ENCODE measurements at places on chromosomes 5 and 9. TPM values are rescaled to one million over a fixed set of nuclear protein-coding genes. Genes with fewer than 3 reads are reported as not detected.

The NR2F1 gene
- 12.8 TPM for total RNA-seq

GRCh38 chr9:108125625-108126024 lies 636.1 kb upstream of the KLF4 start:
- no peak for DNase-seq

The PPP3R2 gene
- not detected for total RNA-seq

- no peak for DNase-seq
Observed at GRCh38 chr9:93591301-93592007, 15.1 kb downstream of the PHF2 start.

The MCC gene
- 16.7 TPM for total RNA-seq

DNA sequence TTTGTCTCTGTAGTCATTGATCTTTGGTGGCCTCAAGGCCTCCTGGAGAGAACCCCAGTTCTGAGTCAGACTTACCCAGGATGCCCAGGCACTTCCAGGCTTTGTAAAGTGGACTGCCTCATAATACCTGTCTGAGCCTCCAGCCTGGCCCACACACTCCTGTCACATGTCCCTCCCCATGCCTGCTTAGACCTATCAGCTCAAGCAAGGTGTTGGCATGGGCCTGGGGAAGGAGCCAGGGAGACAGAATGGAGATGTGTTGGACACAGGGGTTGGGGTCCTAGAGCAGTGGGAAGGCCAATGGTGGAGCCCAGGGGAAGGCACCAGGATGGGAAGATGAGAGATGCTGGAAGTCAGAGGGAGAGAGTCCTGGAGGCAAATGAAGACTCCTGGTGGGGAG lies 136.2 kb downstream of the CFAP90 start:
- DNase-seq = no peak

GRCh38 chr9:3541206-3541605 lies 15.4 kb upstream of the RFX3 start:
- DNase-seq = no peak

The OSMR gene
- 46.7 TPM for total RNA-seq

DNA sequence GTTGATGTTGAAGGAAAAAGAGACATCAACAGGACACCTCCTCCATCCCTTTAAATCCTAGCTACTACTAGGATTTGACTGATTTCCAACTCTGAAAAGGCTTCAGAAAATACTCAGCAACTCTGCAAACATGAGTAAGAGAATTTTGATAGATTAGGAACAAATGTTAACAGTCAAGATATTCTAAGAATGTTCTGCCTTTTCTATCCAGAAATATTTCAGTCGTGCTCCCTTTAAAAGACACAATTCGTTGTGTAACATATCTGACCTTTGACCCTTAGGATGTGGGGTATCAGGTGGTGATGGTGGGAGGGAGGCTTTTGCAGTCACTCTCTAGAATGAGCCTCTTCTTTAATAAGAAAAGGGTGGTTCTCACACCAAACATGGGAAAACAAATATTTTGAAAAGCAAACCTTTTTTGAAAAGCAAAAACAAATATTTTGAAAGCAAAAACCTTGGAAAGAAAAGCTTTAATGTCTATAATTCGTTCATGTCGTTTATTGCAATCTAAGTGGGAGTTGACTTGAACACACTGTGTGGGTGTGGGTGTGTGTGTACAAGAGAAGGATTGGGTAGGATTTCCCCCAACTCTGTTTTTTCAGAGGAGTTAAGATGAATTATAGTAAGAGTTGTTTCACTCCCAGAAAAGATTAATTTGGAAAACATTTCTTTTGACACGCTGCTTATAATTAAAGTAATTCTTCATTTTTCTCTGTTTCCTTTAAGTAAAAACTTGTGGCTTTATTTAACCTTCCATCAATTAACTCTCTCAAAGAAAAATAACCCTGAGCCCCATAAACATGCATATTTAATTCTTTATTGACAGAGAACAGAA lies 152.8 kb downstream of the TMEM167A start:
- no peak for DNase-seq

GRCh38 chr9:78856144-78856543 lies 559.2 kb downstream of the PSAT1 start:
- no peak for DNase-seq

GRCh38 chr9:137899551-137900360 lies 22.2 kb downstream of the CACNA1B start:
- DNase-seq = no peak

DNA sequence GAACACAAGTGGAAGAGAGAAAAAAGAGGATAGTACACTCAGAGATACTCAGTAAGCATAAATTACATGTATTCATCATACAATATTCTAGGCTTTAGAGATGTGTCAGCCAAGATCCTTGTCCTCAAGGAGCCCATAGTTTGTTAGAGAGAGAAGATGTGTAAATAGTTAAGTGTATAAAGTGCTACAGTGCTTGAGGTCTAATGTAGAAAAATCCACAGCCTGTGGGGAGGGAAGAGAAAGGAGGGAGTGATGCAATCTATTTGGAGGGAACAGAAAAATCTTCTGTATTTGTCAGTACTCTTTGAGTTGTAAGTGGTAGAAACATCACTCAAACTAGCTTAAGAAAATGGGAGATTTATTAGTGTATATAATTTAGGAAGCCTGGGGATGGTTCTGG lies 81.9 kb downstream of the PALM2AKAP2 start:
- DNase-seq = no peak

DNA sequence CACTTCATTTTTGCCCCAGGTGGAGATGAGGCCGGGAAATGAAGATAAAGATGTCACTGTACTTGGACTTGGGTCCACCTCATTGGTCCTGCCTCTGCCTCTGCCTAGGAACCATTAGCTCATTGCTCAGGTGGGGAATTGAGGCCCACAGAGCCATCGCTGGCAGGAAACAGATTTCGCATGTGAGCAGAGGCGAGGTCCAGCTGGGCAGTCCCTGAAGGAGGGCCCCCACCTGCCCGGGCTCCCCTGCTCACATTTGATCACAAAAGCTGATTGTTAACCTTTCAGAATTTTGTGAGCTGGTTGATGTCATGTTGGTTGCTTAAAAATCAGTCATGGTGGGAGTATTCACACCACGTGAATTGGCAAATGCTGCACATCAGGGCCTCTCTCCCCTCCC lies 273.8 kb upstream of the MVB12B start:
- DNase-seq = no peak

DNA sequence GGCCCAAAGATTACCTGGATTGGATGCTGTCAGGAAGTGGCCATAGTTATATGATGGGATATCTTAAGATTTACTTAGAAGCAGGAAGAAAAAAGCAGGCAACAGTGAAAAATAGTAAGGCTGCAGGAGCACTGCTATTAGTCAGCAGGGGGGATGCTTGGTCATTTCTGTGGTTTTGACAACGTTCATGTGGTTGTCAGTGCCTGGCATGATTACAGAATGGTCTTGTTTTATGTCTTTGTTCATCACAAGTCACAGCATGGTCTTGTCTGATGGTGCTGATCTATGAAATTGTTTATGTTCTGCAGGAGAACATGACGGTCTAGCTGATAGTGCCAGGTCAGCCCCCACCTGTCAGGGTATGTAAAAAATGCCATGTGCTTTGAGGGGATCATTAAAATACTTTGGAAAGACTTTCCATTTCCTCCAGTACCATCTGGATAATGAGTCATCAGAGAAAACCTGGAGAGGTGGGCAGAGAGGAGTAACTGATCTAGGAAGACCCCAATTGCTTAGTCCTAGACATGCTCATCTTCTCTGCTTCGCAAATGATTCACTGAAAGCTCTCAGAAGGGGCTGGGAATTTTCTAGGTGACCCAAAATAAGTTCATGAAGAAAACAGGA lies 48.5 kb downstream of the PLGRKT start:
- DNase-seq = peak; percentile 71

DNA sequence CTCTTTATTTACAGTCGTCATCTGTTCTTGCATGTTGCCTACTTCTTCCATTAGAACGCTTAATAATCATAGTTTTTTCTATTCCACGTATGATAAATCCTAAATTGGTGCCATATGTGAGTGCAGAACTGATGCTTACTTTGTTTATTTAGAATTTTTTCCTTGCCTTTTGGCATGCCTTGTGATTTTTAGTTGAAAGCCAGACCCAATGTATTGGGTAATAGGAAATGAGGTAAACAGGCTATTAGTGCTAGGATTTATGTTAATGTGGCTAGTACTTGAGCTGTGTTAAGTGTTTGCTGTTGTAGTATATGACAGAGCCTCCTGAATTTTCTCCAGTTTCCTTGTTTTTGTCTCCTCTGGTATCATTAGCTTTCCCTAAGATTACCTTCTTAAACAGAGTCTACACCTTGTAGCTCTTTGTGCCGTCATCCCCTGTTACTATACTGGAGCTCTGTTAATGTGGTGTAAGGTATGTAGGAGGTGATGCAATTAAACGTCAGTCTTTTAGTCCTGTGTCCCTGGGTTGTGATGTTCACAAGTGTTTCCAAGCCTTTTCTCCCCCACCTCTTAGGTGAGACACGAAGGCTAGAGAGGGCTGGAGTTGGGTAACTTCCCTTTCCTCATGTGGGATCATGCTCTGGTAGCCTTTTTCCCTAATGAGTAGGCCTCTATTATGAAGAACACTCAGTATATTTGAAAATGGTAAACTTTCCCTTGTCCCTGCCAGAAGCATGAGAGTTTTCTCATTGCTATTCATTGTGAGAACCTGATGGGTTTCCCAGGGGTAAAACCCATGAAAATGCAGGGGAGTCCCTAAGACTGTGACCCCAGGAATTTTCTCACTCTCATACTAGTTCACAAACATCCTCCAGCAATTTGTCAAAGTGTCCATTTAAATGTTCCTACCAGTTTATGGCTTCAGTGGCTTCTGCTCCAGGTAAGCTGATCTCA lies 21.2 kb downstream of the SPATA31D3 start:
- DNase-seq = no peak

DNA sequence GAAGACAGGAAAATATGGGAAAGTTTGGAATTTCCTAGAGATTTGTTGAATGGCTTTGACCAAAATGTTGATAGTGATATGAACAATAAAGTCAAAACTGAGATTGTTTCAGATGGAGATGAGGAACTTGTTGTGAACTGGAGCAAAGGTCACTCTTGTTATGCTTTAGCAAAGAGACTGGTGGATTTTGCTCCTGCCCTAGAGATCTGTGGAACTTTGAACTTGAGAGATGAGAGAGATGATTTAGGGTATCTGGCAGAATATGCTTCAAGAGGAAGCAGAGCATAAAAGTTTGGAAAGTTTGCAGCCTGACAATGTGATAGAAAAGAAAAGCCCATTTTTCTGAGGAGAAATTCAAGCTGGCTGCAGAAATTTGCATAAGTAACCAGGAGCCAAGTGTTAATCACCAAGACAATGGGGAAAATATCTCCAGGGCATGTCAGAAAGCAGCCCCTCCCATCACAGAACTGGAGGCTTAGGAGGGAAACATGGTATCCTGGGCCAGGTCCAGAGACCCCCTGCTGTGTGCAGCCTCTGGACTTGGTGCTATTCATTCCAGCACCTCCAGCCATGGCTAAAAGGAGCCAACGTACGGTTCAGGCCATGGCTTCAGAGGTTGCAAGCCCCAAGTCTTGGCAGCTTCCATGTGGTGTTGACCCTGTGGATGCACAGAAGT lies 114.3 kb upstream of the STARD4 start:
- no peak for DNase-seq

The PGM5 gene
- total RNA-seq = 0.79 TPM

GRCh38 chr5:95995962-95996489 lies 34.4 kb upstream of the ELL2 start:
- no peak for DNase-seq

All from kidney epithelial cell (primary cell).